ENCODE measurements at places on chromosomes 1 and 21.

GRCh38 chr1:194279975-194280374, 1093.6 kb upstream of the B3GALT2 start:
- DNase-seq, result no peak

- DNase-seq, result no peak
Observed at GRCh38 chr21:19256934-19257660, 853.5 kb upstream of the TMPRSS15 start.

- DNase-seq, result no peak
Observed at GRCh38 chr1:176521211-176521610, 58.2 kb downstream of the PAPPA2 start.

GRCh38 chr21:31780944-31781343, 49.0 kb upstream of the SCAF4 start:
- DNase-seq, result no peak

GRCh38 chr1:3963554-3963953, 63.5 kb upstream of the C1orf174 start:
- no peak for DNase-seq

GRCh38 chr1:186143481-186143880, 231.6 kb downstream of the TPR start:
- DNase-seq, result no peak

DNA sequence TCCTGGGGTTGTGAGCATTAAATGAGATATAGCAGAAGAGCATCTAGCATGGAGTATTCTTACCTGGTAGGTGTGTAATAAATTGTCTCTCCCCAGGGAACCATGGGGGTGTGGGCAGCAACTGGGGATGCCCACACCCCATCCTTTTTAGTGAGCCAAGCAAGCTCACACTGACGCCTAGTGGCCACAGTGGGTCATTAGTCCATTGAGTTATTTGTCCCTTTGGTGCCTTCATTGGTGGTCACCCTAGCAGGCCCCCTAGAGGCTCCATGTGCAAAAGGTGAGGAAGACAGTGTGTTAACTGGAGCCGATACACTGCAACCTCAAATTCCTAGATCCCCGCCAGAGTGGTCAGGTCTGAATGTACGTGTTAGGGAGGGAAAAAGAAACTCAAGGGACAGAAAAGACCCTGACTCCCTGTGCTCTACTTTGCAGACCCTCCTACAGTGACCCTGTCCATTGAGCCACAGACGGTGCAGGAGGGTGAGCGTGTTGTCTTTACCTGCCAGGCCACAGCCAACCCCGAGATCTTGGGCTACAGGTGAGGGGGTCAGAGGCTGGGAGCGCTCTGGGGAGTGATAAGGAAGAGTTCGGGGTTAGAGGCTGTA, 93.3 kb upstream of the CD1D start:
- DNase-seq, result no peak

GRCh38 chr1:159911326-159912070, 11.5 kb upstream of the CFAP45 start:
- DNase-seq, result no peak

- no peak for DNase-seq
Observed at GRCh38 chr1:3717715-3718601, 34.3 kb upstream of the CCDC27 start.

GRCh38 chr21:18354947-18355346, 48.6 kb downstream of the TMPRSS15 start:
- no peak for DNase-seq

- DNase-seq, result no peak
Observed at GRCh38 chr1:232183802-232184201, 446.1 kb downstream of the SIPA1L2 start.

GRCh38 chr1:19554090-19554489, 68.8 kb upstream of the CAPZB start:
- no peak for DNase-seq

DNA sequence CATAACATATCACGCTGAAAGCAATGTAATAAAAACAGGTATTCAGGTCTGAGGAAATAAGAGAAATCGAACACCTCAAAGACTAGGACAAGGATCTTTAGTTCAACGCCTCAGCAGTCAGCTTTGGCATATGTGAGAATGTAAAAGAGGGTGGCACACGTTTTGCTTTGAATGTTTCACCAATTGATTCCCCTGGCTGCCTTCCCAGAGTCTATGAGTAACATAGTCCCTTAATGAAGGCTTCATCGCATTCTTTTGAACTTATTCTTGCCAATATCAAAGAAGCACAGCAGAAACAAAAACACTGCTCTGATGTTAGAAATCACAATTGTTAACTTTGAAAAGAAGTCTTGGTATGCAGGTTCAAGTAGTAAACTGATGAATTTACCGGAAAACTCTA, 764.8 kb downstream of the ADGRL2 start:
- no peak for DNase-seq

GRCh38 chr1:16254263-16254928, 17.4 kb upstream of the CPLANE2 start:
- no peak for DNase-seq

DNA sequence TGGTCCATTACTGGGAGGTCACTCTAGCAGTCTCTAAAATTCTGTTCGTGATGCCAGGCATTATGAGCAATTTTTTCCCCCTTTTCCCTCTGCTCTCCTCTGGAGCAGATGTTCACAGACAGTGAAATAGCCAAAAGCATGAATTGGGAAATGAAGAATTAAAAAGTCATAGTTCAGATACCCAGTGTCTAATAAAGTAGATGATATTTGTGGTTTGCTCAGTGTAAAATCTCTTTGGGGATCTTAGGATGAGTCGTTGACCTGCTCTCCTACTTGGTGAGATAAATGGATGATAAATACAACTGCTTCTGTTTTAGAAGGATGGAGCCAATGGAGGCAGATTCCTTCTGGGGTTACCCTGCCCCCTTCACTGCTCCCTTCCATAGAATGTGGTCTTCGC, 56.3 kb downstream of the KIAA0040 start:
- no peak for DNase-seq

DNA sequence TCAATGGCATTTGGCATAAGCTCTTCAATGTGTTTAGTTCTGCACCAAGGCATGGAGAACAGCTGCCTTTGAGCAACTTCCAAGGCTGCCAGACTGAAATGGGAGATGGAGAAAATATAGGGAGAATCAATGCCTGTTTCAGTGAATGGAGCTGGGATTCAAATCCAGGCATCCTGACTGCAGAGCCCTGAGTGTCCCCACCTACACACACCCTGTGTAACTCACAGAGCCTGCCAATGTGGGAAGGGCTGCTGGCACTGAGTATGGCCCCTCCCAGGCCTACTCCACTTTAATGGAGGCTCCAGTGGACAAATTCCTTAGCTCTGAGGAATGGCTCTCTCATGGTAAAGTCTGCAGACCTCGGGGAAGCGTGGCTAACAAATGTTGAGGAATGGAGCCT, 145.6 kb upstream of the TNR start:
- DNase-seq, result no peak

GRCh38 chr1:114564141-114564540, 17.3 kb downstream of the BCAS2 start:
- no peak for DNase-seq

- DNase-seq, result no peak
Observed at GRCh38 chr1:51222136-51222787, 13.8 kb upstream of the RNF11 start.

DNA sequence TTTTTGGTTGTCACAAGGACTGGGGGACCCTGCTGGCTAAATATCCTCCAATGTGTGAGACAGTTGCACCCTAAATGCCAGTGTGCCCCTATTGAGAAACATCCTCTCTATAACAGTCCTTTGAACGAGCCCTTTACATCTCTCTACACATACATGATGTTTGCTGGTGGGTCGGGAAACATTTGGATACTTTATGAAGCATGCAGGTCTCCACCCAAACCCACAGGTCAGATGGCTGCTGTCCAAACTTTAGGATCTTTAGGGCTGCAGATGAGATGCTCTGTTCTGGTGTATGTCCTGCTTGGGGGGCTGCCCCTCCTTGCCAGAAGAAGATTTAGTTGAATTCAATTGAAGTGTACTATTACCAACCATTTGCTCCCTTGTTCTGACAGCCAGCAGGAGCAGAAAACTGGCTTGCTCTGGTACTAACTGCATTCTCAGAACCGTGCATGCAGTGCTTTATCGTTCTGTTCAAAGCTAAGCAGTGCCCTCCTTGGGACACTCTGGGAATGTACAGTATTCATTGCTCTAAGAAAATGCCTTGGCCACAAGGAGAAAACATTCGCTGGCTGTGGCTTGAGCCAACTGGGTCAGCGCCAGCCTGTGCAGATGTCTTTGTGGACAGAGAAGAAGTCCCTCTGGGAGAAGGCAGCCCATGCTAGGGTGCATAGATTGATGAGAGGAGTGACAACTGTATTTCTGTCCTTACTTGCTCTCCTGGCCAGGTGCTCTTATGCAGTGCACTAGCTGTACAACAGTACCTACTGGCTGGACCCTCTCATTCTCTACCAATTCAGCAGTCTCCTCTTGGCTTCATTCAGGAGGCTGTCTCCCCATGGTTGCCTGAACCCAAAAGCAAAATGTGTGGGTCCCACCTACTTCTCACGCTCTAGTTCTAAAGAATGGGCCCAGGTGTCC, 61.4 kb upstream of the DIRAS3 start:
- peak; percentile 65 for DNase-seq

GRCh38 chr1:114090738-114091505, 62.7 kb downstream of the SYT6 start:
- DNase-seq, result no peak

DNA sequence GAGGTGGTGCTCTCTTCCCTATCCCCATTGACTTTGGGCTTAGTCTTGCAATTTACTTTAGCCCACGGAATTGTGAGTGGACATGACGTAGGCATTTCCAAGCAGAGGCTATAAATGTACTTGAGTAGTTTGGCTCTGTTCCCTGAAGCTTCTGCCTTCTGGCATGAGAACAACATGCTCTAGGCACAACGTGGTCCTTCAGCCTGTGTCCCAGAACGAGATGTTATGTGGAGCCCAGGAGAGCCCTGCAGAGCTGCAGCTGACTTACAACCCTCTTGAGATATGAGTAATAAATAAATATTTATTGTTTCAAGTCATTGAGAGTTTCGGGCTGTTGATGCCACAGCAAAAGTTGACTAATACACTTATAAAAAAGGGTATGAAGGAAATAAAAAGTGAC, 105.2 kb upstream of the HMGB4 start:
- no peak for DNase-seq

- no peak for DNase-seq
Observed at GRCh38 chr1:220655509-220655908, 34.7 kb upstream of the C1orf115 start.

DNA sequence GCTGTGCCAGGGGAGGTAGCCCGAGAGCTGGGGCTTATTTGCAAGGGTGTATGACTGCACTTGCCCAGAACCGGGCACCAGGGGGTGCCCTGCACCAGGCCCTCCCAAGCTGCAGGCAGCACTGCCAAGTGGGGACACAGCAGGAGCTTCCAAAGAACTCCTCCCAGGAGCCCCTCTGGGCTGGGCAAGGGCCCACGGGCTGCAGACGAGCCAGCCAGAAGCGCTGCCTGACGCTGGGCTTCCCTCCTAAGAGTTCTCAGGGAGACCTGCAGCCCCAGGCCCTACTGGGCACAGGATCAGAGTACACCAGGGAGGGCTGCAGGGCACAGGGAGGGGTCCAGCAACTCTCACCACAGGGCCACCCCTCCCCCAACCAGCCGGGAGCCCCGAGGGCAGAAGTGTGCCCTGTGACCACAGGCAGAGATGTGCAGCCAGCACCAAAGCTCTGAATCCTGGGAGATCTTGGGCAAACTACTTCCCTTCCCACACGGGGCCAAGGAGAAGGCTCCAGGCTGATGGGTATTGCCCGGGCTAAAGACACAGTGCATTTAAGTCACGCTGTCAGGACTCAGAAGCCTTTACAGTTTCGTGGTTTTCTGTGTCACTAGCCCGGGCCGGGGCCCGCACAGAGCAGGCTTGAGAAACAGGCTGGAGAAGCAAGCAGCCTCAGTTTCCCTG, 63.4 kb downstream of the KCNAB2 start:
- no peak for DNase-seq

- DNase-seq, result no peak
Observed at GRCh38 chr1:54471588-54471987, 65.4 kb upstream of the SSBP3 start.

DNA sequence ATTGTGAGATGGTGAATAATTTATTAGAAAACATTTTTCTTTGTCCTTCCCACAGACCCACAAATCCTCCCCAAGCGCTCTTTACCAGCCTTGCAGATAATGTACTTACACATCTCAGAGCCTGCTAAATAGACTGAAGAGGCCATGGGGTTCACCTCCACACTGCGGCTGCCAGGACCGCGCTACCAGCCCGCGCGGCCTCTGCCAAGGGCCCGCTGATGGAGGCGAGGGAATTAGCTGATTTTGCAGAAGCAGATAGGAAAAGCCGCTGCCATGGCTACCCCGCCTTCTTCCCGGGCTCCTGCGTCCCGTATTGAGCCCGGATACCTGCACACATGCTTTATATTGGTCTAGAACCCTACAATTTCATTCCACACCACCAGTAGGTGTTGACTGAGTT, 248.0 kb upstream of the FOXD3 start:
- DNase-seq, result no peak
